Effector memory CD4-positive, alpha-beta T cell (primary cell): ENCODE measurements at places on chromosomes 3 and 15.

- no peak for DNase-seq
Measured at GRCh38 chr15:52308446-52309153, 13.0 kb upstream of the MYO5C start.

- DNase-seq = no peak
Measured at GRCh38 chr3:56816061-56816460, 14.3 kb upstream of the ARHGEF3 start.

DNA sequence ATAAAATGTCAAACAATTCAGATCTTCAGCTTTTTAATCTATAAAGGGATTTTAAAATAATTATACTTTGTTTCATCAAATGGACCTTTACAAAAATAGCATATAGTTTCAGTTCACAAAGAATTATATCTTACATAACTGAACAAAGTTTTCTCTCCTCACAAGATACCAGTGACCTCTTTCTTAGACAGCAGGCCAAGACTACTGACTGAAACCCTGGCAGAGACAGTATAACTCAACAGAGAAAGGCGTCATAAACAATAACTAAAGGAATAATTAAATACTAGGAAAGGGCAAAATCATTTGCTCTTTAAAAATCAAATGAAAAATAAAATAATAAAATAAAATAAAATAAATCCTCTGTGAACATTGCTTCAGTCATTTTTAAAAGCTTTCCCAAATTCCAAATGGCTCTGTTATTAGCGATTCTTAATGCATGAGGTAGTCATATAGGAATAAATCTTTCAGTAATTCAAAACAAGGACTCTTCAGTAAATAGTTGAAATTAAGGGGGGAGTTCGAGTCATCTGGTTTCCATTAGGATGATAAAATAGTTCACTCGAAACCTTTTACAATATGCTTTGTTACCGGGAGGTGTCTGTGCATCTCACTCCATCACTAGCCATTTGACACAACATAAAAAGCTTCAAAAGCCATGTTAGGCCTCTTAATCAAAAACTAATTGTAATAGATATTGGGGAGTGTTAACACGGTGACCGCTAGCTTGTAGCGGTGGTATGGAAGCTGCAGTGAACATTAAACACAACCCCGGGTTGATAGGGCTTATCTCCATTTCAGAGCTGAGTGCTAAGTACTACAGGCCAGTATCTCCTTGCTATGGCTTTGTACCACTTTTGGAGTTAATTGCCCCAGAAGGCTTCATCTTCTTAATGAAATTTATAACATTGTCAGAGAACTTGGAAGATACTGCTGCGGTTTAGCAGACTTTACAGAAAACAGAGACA lies 142.9 kb upstream of the NR2F2 start:
- no peak for DNase-seq

DNA sequence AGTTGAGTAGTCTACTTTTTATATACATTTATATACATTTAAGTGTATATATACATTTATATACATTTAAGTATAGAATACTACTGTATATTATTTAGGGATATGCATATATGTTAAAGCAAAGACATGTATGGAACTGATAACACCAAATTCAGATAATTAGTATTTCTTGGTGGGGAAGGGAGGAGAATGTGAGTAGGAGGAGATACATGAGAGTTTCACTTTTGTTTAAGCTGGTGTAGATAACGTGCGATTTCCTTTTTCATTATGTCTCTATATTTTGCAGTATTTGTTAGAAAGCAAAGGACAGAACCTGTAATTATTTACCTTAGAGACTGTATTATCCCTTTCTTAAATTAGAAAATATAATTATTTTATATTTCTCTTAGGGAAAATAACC lies 16.6 kb upstream of the NIT2 start:
- DNase-seq = no peak

DNA sequence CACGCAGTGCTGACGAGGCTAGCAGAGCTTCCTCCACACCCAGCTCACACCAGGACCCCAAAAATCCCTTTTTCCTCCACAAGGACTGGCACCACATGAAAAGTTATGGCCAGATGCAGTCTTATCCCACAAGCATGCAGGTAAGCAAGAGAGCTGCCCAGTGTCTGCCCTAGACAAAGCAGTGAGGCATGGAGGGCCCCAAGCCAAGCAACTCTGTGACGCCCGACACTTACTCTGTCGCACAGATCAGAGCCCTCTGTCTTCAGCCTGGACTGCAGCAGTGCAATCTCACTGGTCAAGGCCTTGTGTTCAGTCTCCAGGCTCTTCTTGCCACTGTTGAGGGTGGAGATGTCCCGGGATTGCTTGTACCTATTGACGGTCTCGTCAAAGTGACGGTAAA lies 28.7 kb downstream of the RPN1 start:
- no peak for DNase-seq

DNA sequence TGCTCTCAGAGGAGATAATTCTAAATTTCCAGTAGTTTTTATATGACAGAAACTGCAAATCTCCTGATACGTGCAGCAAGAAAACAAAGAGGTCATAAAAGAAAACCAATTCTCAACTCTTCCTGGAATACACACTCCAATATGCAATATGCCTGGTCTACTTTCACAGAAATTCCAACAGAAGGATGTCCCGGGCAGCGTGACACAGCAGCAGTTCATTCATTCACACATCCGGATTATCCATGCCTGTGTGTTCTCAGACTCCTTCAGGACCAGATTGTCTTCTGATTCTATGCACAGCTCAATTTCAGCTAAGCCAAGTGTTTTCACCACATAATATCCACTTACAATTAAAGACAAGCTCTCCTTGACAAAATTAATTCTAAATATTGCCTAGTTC lies 64.3 kb downstream of the FBN1 start:
- DNase-seq = no peak

- DNase-seq = no peak
Measured at GRCh38 chr15:63089260-63090043, 32.2 kb upstream of the LACTB start.

- DNase-seq = no peak
Measured at GRCh38 chr3:112197131-112197530, 64.1 kb upstream of the GCSAM start.
